Ascending aorta (tissue), 2 donors: ENCODE measurements at places on chromosomes 12 and 14.

DNA sequence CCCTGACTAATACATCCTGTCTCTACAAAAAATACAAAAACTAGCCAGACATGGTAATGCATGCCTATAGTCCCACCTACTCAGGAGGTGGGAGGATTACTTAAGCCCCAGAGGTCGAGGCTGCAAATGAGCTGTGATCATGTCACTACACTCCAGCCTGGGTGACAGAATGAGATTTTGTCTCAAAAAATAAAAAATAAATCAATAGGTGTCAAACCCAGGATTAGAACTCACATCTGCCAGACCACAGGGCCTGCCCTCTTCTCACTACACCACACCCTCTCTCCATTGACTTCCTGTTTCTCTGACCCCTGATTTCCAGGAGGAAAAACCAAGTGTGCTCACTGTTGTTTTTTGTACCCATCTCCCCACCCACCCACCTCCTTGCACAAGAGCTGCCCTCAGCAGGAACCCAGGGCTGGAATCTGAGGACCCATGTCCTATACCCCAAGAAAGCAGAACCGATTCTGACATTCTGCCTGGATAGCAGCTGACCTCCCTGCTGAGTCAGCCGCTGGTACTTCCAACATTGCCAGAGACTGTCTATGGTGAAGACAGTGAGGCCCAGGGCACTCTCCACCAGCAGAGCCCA is 6.2 kb downstream of the CMKLR1 start:
- DNase-seq = peak; percentile 85

DNA sequence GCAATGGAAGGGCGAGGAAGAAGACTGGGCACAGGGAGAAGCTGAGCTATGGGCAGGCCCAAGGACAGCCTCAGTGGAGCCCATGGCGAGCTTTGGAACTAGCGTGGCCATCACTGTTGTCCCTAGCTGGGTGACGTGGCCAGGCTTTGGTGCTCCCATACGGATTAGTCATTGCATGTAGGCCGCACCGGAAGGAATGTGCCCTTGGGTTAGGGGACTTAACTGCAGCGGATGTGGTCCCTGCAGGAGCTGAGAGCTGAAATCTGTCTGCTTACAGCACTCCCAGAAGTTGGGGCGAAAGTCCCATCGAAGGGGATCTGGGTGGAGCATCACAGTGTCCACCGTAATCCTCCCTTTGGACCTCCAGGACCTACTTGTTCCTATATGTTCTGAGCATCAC is 133.7 kb downstream of the PAPOLA start:
- no peak for DNase-seq

- no peak for DNase-seq
Observed at GRCh38 chr14:26137161-26137560, 460.7 kb downstream of the NOVA1 start.

- no peak for DNase-seq
Observed at GRCh38 chr12:5522432-5523335, 90.8 kb downstream of the NTF3 start.

- DNase-seq = no peak
Observed at GRCh38 chr14:45838597-45838996, 585.6 kb upstream of the MIS18BP1 start.

DNA sequence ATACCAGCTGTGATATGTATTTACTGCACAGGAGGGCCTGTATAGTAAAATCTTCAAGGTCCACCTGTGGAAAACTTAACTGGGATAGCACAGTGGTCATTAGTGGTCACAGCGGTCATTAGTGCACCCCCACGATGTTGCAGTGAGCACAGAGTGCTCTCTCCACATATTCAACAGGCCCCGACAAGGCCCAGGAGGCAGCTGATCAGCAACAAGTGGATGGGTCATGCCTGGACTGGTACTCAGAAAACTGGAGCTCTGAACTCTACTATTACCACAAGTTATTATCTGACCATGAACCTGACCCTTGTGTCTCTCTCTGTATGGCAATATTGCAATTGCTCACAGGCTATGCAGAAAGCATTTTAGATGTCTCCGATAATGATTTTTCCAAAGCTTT is 129.5 kb downstream of the SLC35F4 start:
- DNase-seq = no peak

GRCh38 chr14:64212666-64213065 is 81.5 kb downstream of the ESR2 start:
- no peak for DNase-seq

GRCh38 chr12:38586789-38587188 is 270.2 kb downstream of the ALG10B start:
- no peak for DNase-seq

GRCh38 chr12:13992585-13992984 is 11.2 kb upstream of the GRIN2B start:
- DNase-seq = no peak

- no peak for DNase-seq
Observed at GRCh38 chr12:121719926-121720414, 7.4 kb downstream of the TMEM120B start.

GRCh38 chr12:3483089-3483488 is 7.9 kb upstream of the PRMT8 start:
- no peak for DNase-seq

GRCh38 chr14:79175671-79176070 is 1005.5 kb downstream of the NRXN3 start:
- no peak for DNase-seq

- no peak for DNase-seq
Observed at GRCh38 chr12:29726321-29726692, 57.4 kb downstream of the TMTC1 start.

- no peak for DNase-seq
Observed at GRCh38 chr14:56199095-56199981, 81.1 kb downstream of the PELI2 start.

- DNase-seq = no peak
Observed at GRCh38 chr12:68530299-68530698, 80.4 kb upstream of the RAP1B start.

GRCh38 chr14:88667555-88668273 is 104.9 kb downstream of the ZC3H14 start:
- no peak for DNase-seq

GRCh38 chr12:118357257-118358007 is 15.3 kb downstream of the TAOK3 start:
- no peak for DNase-seq

GRCh38 chr14:61646366-61647116 is 48.8 kb upstream of the HIF1A start:
- DNase-seq = no peak

- DNase-seq = peak; percentile 33
Observed at GRCh38 chr14:20469890-20470602, 840 bp downstream of the PNP start.

DNA sequence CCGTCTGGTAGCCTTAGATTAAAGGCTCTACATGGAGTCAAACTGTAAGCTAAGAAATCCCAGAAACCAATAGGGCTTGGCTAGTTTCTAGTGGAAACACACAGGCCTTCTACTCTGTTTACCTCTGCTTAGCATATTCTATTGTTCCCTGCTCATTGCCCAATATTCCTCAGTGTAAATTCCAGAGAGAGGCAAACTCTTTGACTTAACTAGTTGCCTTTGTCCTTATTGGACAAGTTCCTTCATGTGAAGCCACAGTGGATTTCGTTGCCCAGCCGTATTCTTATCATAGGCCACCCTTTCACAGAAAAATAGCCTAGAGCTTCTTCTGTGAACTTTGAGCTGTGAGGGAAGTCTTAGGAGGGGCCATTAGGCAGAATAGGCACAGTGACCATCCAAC is 186.1 kb downstream of the PLCZ1 start:
- no peak for DNase-seq

DNA sequence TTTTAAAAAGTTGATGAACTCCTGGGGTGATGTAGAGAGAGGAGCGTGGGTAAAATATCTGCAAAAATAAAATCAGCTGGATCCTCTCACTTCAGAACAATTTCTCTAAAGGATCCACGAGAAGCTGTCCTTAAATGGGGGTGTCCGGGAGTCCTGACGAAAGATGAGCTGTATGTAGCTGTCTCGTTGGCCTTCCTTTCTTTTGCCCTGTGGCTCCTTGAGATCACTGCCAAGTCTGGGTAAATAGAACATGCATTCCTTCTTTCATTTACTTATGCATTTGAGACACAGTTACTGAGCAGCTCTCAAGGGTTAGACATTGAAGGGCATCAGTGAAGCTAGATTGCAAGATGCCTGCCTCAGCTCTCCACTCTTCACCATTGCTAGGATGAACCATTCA is 35.2 kb upstream of the TXNRD1 start:
- no peak for DNase-seq

- no peak for DNase-seq
Observed at GRCh38 chr12:81209012-81209411, 131.1 kb downstream of the ACSS3 start.

DNA sequence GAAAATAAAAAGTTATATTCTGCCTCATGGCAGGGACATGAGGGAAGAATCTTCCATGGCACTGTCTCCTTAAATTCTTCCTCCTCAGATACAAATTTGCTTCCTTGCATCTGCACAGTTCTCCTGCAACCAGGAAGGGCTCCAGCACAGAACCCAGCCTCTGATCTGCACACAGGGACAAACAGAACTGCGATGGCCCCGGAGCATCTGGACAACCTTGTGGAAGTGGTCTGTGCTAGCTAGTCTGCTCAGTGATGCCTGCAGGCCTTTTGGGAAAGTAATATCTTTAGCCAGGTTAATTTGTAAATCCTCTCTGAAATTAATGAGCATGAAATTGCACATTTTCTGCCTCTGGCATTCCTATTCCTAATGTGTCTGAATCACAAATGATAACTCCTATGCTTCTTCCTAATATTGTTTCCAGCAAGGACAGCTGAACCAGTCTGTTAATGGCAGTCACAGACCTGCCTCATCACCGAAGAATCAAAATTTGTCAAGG is 74.8 kb downstream of the GRIP1 start:
- DNase-seq = no peak

- DNase-seq = no peak
Observed at GRCh38 chr12:93183940-93184671, 193.6 kb upstream of the NUDT4 start.

- DNase-seq = peak; percentile 69
Observed at GRCh38 chr12:104750061-104750460, 208.0 kb downstream of the SLC41A2 start.

DNA sequence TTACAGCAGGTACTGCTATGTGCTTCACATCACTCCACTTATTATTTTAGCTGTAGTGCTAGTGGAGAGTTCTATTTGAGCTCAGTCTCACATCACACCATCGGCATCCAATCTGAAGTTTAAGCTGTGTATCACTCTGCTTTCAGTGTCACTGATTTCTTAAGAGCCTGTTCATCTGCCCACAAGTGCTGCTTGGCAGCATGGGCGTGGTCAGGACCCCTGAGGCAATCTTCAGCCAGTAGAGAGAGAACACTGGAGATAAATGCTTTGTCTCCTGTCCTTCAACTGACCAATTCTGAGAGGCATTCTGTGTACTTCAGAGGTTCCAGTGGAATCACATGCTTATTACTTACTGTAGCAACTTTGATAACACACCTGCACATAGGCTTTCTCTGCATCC is 728.8 kb downstream of the RPS29 start:
- no peak for DNase-seq

DNA sequence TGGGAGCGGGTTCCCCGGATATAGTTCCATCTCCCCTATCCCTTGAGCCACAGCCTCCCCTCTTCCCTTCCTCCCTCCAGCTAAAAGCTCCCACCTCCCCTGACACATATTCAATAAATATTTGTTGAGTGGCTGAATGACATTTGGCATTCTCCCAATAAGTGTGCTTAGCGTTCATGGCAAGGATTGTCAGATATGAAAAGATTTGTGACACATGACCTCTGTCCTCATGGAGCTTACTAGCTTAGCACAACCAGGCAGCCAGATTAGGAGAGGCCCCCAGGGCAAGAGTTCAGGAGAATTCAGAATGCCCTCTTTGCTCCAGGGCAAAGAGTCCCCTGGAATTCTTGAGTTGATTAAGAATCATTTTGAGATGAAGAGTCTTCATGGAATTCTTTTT is 22.5 kb upstream of the SLC6A12 start:
- no peak for DNase-seq

GRCh38 chr14:51056421-51056820 is 38.5 kb downstream of the TRIM9 start:
- DNase-seq = no peak

DNA sequence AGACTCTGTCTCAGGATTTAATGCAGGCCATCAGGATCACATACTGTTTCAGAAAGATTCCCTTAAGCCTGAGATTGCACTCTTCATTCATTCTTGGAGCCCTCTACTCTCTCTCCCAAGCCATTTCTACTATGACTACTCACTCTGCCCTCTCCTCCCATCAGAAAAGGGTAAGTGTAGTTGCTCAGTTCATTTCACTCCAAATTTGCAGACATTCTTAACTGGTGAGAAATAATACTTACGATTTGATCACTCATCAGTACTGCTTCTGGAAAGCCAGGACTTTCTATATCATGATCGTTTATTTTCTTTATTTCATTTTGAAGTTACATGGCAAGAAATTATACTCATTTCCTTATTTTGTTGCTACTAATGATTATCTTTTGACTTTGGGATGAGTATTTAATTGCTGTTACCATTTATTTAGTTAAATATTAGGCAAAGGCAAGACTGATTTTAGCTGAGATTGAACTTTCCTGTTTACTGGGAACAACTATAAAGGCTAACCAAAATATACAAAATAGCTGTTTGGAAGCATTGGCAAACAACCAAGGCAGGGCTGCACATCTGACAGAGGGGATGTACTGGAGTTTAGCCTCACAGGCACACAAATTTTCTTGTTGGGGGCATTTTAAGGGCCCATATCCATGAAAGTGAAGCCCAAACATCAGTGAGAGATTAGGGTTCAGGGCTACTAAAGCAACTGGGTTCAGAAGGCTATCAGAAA is 4.1 kb upstream of the RERG start:
- no peak for DNase-seq

- no peak for DNase-seq
Observed at GRCh38 chr12:118420673-118421072, 44.3 kb downstream of the SUDS3 start.

GRCh38 chr12:127810041-127810440 is 456.9 kb upstream of the TMEM132C start:
- no peak for DNase-seq

- peak; percentile 51 for DNase-seq
Observed at GRCh38 chr14:68658029-68658509, 134.8 kb downstream of the ZFP36L1 start.

GRCh38 chr14:85523624-85524023 is 6.3 kb upstream of the FLRT2 start:
- DNase-seq = no peak

DNA sequence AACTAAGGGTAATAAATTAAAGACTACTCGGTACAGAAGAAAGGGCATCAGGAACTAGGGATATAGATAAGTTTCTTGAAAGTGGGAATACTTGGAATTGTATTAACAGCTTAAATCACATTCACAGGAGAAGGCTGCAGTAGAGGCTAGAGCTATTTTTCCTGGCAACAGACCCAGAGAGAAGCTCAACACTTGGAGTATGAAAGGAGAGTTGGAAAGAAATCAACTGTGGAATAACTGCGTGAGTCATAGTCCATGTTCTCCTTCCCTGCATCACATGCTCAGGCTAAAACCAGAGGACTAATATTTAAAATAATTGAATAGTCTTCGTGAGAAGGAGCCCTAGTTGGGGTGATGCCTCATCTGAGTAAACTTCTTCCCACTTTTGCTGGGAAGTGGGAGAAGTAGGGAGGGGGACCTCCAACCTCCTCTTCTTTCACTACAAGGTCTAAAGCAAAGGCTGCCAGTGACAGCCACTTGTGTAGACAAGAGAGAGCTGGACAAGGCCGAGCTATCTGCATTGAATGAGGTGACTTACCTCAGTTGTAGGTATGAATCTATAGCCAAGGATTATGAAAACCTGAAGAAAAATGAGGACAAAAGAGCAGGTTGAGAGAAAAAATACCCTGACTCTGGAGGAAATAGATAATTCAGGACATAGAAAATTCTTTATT is 32.7 kb downstream of the DYRK2 start:
- peak; percentile 69 for DNase-seq
